ENCODE measurements at places on chromosomes 2 and 18.

GRCh38 chr2:70523996-70524965 lies 29.3 kb downstream of the TGFA start:
- peak; percentile 40 for DNase-seq

- no peak for DNase-seq
Observed at GRCh38 chr2:233839447-233839820, 14.9 kb downstream of the HJURP start.

DNA sequence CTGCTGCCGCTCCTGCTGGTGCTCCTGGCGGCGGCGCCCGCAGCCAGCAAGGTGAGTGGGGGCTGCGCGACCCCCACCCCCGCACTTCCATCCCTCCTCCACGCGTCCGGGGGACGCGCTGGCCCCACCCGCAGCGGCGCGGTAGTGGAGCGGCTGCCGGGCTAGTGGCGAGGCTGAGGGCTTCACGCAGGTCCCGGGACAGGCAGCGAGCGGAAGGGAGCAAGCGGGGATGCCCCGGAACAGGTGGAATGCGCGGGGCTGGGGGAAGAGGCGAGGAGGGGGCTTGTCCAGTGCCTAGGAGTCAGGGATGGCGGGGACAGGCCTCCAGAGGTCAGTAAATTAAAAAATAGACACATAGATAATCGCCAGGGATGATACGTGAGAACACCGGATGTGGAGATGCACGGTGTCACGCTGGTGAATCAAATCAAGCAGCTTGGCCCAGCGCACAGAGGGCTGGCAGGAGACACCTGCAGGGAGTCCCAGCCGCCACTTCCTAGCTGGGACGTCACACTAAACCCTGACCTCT lies 403 bp downstream of the COL4A3 start:
- DNase-seq: no peak

DNA sequence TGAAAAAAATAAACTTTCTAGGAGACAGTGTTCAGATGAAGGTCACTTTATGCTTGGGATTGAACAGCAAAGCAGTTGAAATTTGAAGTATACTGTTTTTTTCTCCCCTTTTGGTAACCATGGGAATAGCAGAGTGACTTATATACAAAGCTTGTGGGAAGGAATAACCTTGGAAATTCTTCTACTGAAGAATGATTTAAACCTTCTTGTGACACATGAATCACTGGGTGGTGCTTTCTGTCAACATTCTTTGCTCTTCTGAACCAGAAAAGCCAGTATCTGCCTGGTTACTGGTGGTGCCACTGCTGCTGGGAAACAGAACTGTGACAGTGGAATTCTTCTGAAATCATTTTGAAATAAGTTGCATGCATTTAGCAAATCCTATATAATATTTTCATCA lies 39.4 kb upstream of the RND3 start:
- DNase-seq: peak; percentile 24

GRCh38 chr2:62014102-62014501 lies 108.6 kb downstream of the COMMD1 start:
- DNase-seq: peak; percentile 38

GRCh38 chr2:210007895-210008294 lies 5.5 kb downstream of the RPE start:
- DNase-seq: no peak

DNA sequence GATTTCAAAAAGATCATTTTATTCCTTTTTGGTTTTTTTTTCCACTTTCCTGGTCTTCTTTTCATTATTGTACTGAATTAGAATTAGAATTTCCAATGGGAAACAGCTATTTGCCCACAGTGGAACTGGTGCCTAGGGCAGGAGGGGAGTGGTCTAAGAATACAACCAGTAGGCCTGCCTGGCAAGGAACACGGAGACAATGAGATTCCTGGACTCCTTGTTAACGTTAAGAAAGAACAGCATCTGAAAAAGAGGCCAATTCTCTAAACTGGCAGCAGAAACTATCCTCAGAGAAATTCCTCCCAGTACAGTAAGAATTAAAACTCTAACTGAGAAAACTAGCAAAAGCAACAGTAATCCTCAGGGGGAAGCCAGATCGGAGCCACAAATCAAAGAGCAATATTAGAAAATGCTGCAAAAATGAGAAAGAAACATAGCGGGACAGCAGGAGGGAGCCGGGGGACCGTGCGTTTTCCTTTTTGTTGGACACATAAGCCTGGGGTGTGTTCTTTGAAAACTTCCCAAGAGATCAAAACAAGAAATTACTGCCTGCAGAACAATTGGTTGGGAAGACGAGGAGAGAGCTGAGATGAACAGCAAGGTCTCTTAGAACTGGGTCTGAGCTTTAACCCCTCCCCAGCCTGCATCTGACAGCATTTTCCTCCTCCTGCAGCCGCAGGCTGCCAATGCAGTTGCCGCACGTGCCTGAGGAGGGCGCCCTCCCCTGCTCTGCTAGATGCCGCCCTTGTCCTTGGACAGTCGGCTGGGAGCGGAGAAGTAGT lies 776.0 kb downstream of the TSN start:
- DNase-seq: no peak

GRCh38 chr2:236993286-236993685 lies 92.4 kb upstream of the COPS8 start:
- DNase-seq: no peak

GRCh38 chr2:216083464-216084281 lies 2.0 kb downstream of the TMEM169 start:
- peak; percentile 70 for DNase-seq

Measured in HepG2 (cell line).